WTC11 (cell line): ENCODE measurements at places on chromosomes 2 and 18.

GRCh38 chr2:44101246-44101645 is 67.4 kb upstream of the PPM1B start:
- H3K36me3 ChIP-seq, result no peaks in the 10 kb centered on the region
- peaks cover 10% of the 10 kb centered on the region for H3K4me1 ChIP-seq
- H3K27me3 ChIP-seq, result no peaks in the 10 kb centered on the region; the same call in 1 of the 2 replicates
- no peak overlapping the region for H3K27ac ChIP-seq
- no peak overlapping the region for H3K4me3 ChIP-seq

GRCh38 chr2:20573620-20574422 is 77.1 kb downstream of the HS1BP3 start:
- H3K27me3 ChIP-seq, result no peaks in the 10 kb centered on the region; the same call in 1 of the 2 replicates
- H3K27ac ChIP-seq, result no peak overlapping the region
- H3K36me3 ChIP-seq, result no peaks in the 10 kb centered on the region
- H3K4me3 ChIP-seq, result no peak overlapping the region

DNA sequence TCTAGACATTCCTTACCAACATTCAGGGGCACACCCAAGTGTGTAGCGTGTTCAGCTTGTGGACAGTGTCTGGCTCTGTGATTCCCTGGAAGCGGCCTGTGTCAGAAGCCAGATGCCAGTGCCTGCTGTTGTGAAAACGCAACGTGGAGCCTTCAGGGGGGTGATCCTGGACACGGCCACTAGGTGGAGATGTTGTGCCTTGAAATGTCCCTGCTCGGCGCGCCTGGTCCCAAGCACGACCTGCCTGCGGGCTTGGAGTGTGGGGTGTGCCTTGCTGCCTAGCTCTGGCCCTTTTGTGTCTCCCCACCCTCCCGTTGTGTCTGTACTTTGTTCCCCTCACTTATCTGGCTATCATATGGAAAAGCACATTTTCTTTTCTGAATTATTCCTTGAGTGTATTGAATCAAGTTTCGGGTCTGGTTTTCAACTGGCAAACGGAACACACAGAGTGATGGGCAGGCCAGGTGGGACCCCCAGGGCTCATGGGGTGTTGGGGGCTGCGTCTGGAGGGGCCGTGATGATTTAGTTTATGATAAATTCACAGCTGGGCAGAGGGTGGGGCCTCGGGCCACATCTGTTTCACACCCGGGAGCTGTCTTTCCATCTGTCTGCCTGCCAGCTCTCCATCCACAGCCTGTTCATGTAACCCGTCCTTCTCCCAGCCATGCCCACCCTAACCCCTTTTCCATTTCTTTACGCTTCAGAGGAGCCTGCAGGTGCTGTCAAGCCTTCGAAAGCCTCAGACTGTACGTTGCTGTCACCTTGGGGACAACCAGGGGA is 95.5 kb downstream of the DYSF start:
- DNase-seq, result peak; percentile 86
- H3K27ac ChIP-seq, result no peak overlapping the region
- H3K4me3 ChIP-seq, result no peak overlapping the region
- H3K27me3 ChIP-seq, result no peaks in the 10 kb centered on the region; the same call in none of the 2 replicates
- no peaks in the 10 kb centered on the region for H3K4me1 ChIP-seq

- no peak overlapping the region for H3K27ac ChIP-seq
- no peaks in the 10 kb centered on the region for H3K4me1 ChIP-seq
- H3K4me3 ChIP-seq, result no peak overlapping the region
- no peak for DNase-seq
- H3K27me3 ChIP-seq, result no peaks in the 10 kb centered on the region; the same call in 1 of the 2 replicates
- H3K36me3 ChIP-seq, result no peaks in the 10 kb centered on the region
These were observed 57.8 kb upstream of the HAAO start for GRCh38 chr2:42850016-42850805.

GRCh38 chr2:143261986-143262385 is 132.8 kb downstream of the ARHGAP15 start:
- H3K4me3 ChIP-seq, result no peak overlapping the region
- H3K4me1 ChIP-seq, result peaks cover 12% of the 10 kb centered on the region
- DNase-seq, result no peak
- no peak overlapping the region for H3K27ac ChIP-seq
- H3K27me3 ChIP-seq, result no peaks in the 10 kb centered on the region
- no peaks in the 10 kb centered on the region for H3K36me3 ChIP-seq

- H3K4me3 ChIP-seq, result no peak overlapping the region
- no peaks in the 10 kb centered on the region for H3K4me1 ChIP-seq
- no peak overlapping the region for H3K27ac ChIP-seq
- DNase-seq, result peak; percentile 1
These were observed 28.3 kb upstream of the HPCAL1 start for GRCh38 chr2:10274376-10274775.

DNA sequence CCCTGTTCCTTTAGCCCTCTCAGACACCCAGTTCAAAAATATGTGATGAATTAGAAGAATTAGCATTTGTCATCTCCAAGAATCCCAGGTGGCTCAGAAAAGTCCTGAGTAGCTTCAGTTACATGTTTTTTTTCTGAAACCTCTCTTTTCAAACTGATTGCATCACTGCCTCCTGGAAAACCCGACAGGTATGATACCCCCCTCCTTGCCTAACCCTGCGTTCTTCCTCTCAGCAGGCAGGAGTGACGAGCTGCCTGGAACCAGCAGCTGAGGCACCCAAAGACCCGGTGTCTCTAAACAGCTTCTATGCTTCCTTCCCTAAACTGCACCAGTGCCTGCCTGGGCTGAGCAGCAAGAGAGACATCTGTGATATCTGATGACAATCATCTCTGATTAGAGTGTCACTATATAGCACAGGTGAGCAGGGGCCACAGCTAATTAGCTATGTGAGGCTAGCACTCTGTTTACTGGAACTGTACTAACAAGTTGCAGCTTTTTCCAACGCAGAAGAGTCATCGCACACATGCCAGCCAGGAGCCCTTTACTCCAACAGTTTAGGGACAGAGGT is 376.4 kb upstream of the ATP5MC3 start:
- no peak overlapping the region for H3K27ac ChIP-seq
- H3K27me3 ChIP-seq, result no peaks in the 10 kb centered on the region
- H3K36me3 ChIP-seq, result no peaks in the 10 kb centered on the region
- DNase-seq, result no peak
- peaks cover 21% of the 10 kb centered on the region for H3K4me1 ChIP-seq

DNA sequence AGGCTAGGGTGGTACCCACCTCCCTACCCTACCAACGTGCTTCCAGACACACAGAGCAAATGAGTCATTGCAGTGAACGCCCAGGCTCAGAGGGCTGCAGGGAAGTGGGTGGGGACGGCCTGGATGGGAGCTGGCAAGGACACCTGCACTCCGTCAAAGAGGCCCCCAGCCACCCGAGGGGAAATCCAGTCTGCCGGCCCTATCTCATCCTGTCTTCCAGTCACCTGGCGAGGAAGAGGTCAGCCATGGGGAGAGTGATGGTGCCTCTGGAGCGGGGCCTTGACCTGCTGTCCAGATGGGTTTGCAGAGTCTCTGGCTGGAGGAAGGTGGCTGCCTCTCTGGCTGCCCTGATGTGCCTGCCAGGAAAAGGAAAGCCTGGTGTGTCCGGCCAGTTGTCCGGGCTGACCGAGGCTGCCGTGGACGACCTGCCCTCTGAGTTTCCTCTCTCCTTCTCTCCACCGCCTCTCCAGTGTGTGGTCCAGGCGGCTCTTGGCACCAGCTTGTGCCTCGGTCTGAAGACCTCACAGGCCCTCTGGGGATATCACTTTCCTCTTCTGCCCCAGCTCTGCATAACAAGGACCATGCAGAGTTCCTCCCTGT is 209.7 kb upstream of the COPS8 start:
- peaks cover 8% of the 10 kb centered on the region for H3K27me3 ChIP-seq
- no peak overlapping the region for H3K27ac ChIP-seq
- no peak overlapping the region for H3K4me3 ChIP-seq
- no peaks in the 10 kb centered on the region for H3K36me3 ChIP-seq
- no peak for DNase-seq

DNA sequence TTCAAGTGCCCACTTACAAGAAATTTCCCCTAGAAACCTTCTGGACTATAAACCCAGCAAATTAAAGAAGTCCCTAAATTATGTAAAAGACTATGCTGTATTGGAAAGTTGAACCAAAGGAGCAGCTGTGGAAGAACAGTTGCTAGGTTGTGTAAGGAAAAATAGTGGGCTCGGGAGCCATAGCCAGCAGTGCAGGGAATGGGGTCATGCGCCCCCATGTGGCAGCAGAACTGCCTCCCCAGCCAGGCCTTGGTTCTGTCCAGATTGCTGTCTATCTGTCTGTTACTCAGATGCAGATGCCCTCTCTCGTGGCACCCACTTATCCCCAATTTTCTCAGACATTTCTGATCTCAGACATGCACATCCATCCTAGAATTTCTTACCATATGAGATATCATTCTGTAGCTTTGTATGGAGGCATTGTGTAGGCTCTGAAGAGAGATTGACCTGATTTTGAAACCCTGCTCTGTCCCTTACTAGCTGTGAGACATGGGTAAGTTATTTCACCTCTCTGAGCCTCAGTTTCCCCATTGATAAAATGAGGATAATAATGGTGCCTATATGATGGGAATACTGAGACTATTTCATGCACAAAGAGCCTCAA is 258.3 kb downstream of the SS18 start:
- no peaks in the 10 kb centered on the region for H3K36me3 ChIP-seq
- H3K27me3 ChIP-seq, result no peaks in the 10 kb centered on the region
- peak; percentile 76 for DNase-seq
- no peak overlapping the region for H3K27ac ChIP-seq

- no peaks in the 10 kb centered on the region for H3K4me1 ChIP-seq
- H3K36me3 ChIP-seq, result no peaks in the 10 kb centered on the region
- no peak overlapping the region for H3K4me3 ChIP-seq
- no peaks in the 10 kb centered on the region for H3K27me3 ChIP-seq
These were observed 30.8 kb upstream of the HPCAL1 start for GRCh38 chr2:10271946-10272345.

DNA sequence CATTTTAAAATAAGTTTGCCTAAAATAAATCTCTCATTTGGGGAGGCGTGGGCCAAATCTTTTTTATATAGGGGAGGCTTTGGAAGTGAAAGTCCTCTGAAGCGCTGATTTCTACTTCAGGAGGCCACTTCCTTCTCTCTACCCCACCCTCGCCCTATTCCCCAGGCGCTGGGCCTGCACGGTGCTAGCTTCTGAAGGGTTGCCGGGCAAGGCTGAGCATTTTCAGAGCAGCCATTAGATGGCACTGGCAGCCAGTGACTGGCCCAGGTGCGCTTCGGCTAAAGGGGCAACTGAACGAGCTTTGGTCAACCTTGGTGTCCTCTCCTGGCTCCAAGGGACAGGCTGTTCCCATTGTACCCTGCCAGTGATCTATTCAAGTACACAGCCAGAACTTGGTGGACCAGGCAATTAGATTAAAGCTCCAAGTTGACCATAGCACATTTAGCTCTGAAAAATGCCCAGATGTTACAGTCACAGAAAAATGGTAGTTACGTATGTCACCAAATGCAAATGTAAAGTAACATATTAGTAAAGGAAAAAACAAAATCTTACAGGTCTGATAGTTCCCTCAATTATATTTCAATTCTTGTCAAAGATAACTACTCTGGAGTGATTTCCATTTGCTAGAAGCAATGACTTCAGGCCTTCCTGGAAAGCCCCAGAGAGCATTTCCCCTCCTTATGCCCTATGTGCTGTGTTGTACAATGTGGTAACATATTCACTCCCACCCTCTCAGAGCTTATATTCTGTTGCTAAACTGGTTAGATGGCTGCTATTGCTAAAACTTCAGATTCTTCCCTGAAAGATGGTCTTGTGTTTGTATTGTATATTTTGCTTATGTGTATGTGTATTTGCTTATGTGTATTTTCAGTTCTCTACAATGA is 2.1 kb downstream of the POMC start:
- H3K27me3 ChIP-seq, result peaks cover 63% of the 10 kb centered on the region
- H3K4me1 ChIP-seq, result peaks cover 9% of the 10 kb centered on the region
- H3K27ac ChIP-seq, result no peak overlapping the region
- peak; percentile 70 for DNase-seq

- H3K27ac ChIP-seq, result no peak overlapping the region
- peak; percentile 51 for DNase-seq
- H3K36me3 ChIP-seq, result no peaks in the 10 kb centered on the region
- peaks cover 5% of the 10 kb centered on the region for H3K27me3 ChIP-seq
- no peak overlapping the region for H3K4me3 ChIP-seq
- peaks cover 38% of the 10 kb centered on the region for H3K4me1 ChIP-seq
These were observed 60.7 kb downstream of the COL6A3 start for GRCh38 chr2:237353215-237353614.

- DNase-seq, result no peak
- H3K4me3 ChIP-seq, result no peak overlapping the region
- no peaks in the 10 kb centered on the region for H3K27me3 ChIP-seq
- no peak overlapping the region for H3K27ac ChIP-seq
These were observed 60.4 kb upstream of the NABP1 start for GRCh38 chr2:191617575-191617974.

- H3K4me1 ChIP-seq, result no peaks in the 10 kb centered on the region
- H3K4me3 ChIP-seq, result no peak overlapping the region
- peaks cover 18% of the 10 kb centered on the region for H3K36me3 ChIP-seq
- DNase-seq, result no peak
These were observed 5.6 kb downstream of the C2orf74 start for GRCh38 chr2:61167579-61167978.

DNA sequence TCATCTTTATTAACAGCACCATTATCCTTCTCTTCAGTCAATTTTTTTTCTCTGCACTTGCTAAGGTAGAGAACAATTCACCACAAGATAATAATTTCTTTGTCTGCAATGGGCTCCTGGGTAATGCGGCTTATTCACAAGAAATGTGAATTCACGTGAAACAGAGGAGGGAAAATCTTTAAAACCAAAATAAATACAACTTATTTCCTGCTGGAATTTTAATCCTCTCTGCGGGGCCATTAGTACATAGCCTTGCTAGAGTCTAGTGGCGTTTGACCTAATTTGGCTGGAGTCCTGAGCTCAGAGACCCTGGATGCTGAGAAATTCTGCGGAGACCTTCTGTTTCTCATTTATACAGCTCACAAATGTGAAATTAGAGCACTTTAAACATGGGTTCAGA is 319.3 kb upstream of the MMADHC start:
- peaks cover 12% of the 10 kb centered on the region for H3K4me1 ChIP-seq
- H3K4me3 ChIP-seq, result no peak overlapping the region
- no peaks in the 10 kb centered on the region for H3K36me3 ChIP-seq
- no peak overlapping the region for H3K27ac ChIP-seq
- no peak for DNase-seq

DNA sequence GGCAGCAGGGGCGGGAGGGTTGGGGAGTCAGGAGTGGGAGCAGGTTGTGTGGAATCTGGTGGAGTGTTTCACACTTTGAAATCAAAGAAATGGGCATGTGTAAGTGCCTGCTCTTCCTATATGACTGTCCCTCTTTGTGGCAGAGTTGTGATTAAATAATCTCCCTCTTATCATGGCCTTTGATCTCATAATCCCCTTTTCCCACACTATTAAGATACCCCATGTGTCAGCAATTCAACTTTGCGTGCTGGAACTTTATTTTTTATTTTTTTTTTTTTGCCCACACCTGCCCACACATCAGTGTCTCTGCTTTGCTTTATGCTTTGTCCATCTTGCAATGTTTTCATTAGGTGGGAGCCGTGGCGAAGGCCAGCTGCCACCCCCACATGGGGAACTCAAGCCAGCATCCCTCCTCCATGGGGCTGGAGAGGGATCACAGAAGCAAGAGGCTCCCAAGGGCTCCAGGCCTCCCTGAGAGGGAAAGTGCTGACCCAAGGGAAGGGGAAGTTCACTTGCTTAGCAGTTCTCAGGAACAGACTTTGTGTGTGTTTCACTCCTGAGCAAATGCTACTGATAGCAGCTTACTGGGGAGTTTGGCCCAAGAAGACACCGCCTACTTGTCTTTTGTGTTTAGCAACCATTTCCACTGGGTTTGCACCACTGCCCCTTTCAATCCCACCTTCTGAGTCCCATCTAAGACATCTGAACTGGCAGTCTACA is 243.4 kb downstream of the BCL11A start:
- H3K27me3 ChIP-seq, result no peaks in the 10 kb centered on the region
- H3K36me3 ChIP-seq, result no peaks in the 10 kb centered on the region
- H3K4me3 ChIP-seq, result no peak overlapping the region
- no peak for DNase-seq
- peaks cover 4% of the 10 kb centered on the region; the same call in 1 of the 2 replicates for H3K4me1 ChIP-seq
